ENCODE measurements at places on chromosomes 6 and 20. TPM values are rescaled to one million over a fixed set of nuclear protein-coding genes. Genes with fewer than 3 reads are reported as not detected.

- peaks cover 17% of the 10 kb centered on the region for H3K4me1 ChIP-seq
- peak overlapping the region; percentile 93 for H3K4me3 ChIP-seq
- H3K27ac ChIP-seq: peak overlapping the region; percentile 73
- H3K27me3 ChIP-seq: no peaks in the 10 kb centered on the region
Observed at GRCh38 chr20:36604952-36605398, 604 bp upstream of the RAB5IF start.

- H3K27ac ChIP-seq: peak within 1 kb of the TSS; percentile 94
- peak within 1 kb of the TSS; percentile 93 for H3K4me3 ChIP-seq
- H3K4me1 ChIP-seq: peaks cover 20% of the 10 kb centered on the region
- no peaks in the 10 kb centered on the region for H3K27me3 ChIP-seq
- no peaks in the 10 kb centered on the region for H3K36me3 ChIP-seq
Observed at GRCh38 chr6:147204060-147204785, at the start of gene STXBP5. Gene STXBP5 (plus strand): TSS chr6:147204417. CDS start chr6:147204533, 116 bp downstream.

DNA sequence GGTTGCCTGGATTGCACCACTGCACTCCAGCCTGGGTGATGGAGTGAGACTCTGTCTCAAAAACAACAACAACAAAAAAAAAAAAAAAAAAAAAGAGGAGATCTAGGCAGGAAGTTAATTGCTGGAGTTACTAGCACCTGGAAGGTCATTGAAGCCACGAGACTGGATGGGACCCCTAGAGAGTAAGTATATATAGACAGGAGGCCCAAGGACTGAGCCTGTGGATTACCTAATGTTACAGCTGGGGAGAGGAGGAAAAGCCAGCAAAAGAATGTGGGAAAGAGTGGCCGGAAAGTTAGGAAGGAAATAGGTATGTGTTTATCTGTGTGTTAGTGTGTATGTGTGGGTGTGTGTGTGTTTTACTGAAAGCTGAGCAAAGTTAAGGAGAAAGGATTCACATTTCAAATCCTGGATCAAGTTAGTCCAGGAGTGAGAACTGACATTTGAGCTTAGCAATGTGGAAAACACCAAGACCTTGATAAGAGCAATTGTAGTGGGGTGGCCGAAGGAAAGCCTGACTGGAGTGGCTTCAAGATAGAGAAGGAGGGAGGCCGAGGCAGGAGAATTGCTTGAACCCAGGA, 38.4 kb downstream of the ANKRD6 start:
- no peak overlapping the region for H3K27ac ChIP-seq
- peaks cover 4% of the 10 kb centered on the region for H3K4me1 ChIP-seq
- H3K4me3 ChIP-seq: no peak overlapping the region
- no peaks in the 10 kb centered on the region for H3K36me3 ChIP-seq
- H3K27me3 ChIP-seq: no peaks in the 10 kb centered on the region

DNA sequence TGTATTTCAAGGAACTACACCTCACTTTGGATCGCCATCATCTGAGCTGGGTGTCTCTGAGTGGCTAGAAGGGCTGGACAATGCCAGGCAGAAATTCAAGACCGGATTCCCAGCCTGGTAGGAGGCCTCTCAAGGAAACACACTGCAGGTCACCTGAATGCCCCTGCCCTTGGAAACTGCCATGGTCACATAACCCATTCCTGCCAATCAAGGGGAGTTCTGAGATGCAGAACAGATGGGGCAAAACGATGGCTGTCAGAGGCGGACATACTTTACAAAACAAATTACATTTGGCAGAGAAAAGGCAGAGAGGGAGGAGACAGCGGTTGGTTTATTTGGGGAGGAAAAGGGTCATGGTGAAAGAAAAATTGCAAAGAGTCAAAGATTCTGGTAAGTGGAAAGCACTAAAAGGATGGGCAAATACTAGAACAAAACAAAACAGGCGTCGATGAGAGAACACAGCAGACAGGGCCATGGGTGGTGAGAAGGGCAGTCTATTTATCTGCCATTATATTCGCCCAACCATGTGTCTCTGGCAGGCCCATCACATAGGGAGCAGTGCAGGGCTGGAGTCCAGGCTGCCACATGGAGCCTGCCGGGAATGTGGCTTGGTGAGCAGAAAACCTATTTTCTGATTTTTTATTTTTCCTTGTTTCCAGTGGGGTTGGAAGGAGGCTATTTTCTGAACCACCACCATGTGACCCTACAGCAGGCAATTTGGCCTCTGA, 13.5 kb downstream of the BEND3 start:
- H3K4me1 ChIP-seq: no peaks in the 10 kb centered on the region
- H3K27me3 ChIP-seq: no peaks in the 10 kb centered on the region
- H3K4me3 ChIP-seq: no peak overlapping the region
- H3K27ac ChIP-seq: no peak overlapping the region

DNA sequence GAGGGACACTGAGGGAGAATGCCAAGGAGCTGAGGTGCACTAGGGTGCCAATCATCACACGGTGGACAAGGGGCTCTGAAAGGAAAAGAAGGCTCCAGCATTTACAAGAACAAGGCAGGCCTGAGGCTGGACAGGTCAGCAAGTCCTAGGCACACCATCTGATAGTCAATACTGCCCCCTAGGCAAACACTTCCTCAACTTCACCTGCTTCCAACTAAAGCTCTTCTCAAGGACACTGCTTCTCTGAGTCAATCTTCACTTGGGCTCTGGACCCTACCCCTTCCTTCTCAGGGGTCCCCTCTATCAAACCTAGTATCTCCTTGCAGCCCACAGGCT, 37.7 kb upstream of the SLC4A11 start:
- H3K4me3 ChIP-seq: no peak overlapping the region
- H3K27ac ChIP-seq: no peak overlapping the region
- no peaks in the 10 kb centered on the region for H3K27me3 ChIP-seq
- peaks cover 13% of the 10 kb centered on the region for H3K4me1 ChIP-seq
- peaks cover 38% of the 10 kb centered on the region for H3K36me3 ChIP-seq

GRCh38 chr6:37630281-37630799, 67.3 kb downstream of the MDGA1 start:
- H3K27ac ChIP-seq: peak overlapping the region; percentile 65
- H3K4me3 ChIP-seq: no peak overlapping the region
- peaks cover 6% of the 10 kb centered on the region for H3K27me3 ChIP-seq
- H3K4me1 ChIP-seq: peaks cover 31% of the 10 kb centered on the region
- peak; percentile 100 for DNase-seq

- no peak overlapping the region for H3K4me3 ChIP-seq
- H3K27me3 ChIP-seq: no peaks in the 10 kb centered on the region
Observed at GRCh38 chr6:7997286-7997685, 66.9 kb downstream of the BLOC1S5 start.

- no peak overlapping the region for H3K27ac ChIP-seq
- DNase-seq: no peak
- no peaks in the 10 kb centered on the region for H3K27me3 ChIP-seq
- H3K4me1 ChIP-seq: no peaks in the 10 kb centered on the region
Observed at GRCh38 chr20:53146201-53146891, 174.2 kb downstream of the TSHZ2 start.

DNA sequence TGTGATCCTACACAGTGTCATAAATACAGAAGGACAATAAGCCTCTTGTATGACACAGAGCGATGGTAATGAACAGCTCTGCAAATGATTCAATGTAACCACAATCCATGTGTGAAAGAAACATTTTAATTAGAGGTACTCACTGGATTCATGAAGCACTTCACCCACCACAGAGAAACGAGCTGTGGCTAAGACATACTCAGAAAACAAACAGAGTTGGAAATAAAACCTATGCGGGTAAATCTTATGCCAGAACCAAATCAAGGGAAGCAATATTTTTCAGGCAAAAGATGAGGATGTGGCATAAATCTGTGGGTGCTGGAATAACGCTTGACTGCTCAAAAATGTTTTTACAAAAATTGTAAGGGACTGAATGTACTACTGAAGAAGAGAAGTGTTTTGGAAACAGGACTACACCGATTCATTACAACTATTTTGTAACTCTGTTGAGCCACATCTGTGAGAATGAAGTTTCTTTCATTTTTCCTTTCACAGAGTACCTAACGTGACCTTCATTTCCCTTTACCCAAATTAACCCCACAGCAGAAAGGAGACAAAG, 112.1 kb downstream of the WDR27 start:
- no peaks in the 10 kb centered on the region for H3K27me3 ChIP-seq
- peak overlapping the region; percentile 54 for H3K27ac ChIP-seq
- no peak for DNase-seq
- no peaks in the 10 kb centered on the region for H3K36me3 ChIP-seq
- peaks cover 28% of the 10 kb centered on the region for H3K4me1 ChIP-seq
- H3K4me3 ChIP-seq: peak overlapping the region; percentile 18

Gene TSBP1
- total RNA-seq: not detected

All from osteoblast (primary cell).